ENCODE measurements at places on chromosomes 12 and 14.

- DNase-seq, result no peak
Measured at GRCh38 chr14:97442363-97442762, 645.2 kb downstream of the VRK1 start.

- DNase-seq, result no peak
Measured at GRCh38 chr12:95759718-95760117, 30.8 kb downstream of the NTN4 start.

- no peak for DNase-seq
Measured at GRCh38 chr12:114847441-114848035, 163.6 kb upstream of the TBX3 start.

- DNase-seq, result no peak
Measured at GRCh38 chr14:82655770-82656169, 1122.1 kb upstream of the SEL1L start.

GRCh38 chr14:45198551-45198950, 54.5 kb downstream of the MIS18BP1 start:
- no peak for DNase-seq

- DNase-seq, result peak; percentile 71
Measured at GRCh38 chr12:77724367-77724957, 106.2 kb upstream of the NAV3 start.

DNA sequence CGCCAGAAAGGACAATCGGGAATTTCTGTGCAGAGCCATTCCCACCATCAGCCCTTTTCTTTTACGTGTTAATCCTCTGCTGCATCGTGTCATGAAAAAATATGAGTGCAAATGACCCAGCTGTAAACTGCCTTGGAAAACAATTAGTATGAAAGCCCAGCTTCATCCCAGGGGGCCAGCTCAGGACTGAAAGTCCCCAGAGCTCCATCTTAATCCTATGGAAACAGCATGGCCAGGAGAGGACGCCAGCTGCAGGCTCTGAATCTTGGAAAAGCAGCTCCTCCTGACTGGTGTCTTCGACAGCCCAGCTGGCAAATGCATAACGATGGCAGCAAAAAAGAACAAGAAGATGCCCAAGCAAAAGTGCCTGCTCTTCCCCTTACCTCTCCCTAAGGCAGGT, 191.5 kb downstream of the NTF3 start:
- DNase-seq, result no peak

DNA sequence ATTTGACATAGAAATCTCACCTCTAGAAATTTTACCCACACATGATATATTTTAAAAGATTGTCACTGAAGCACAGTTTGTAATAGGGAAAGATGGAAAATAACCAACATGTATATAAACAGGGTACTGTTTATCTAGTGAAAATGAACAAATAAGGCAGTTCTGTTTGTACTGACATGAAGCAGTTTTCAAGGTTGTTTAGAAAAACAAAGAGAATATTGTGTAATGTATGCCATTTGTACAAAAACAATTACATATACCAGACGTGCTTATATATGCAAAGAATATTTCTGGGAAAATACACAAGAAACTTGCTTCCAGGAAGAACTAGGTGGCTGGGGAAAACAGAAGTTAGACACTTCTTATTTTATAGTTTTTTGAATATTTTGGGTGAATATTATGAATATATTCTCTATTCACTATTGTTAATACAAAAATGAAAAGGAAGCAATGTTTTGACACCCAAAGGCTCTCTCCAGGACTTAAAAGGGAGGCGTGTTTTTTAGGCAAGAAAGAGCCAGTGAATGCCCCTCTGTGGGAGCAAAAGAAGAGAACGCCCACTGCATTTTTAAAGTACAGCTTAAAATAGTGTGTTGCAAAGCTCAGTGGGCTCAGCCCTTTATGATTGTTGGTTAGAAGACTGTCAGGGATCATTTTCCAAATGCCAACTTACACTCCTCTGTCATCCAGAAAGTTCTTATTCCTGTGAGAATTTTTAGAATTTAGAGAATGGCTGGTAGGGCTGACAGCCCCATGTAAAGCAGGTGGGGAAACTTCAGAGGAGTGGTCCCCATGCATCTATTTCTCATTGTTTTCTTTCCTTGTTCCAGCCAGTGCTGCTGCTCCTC, 59.6 kb upstream of the FERMT2 start:
- DNase-seq, result no peak

DNA sequence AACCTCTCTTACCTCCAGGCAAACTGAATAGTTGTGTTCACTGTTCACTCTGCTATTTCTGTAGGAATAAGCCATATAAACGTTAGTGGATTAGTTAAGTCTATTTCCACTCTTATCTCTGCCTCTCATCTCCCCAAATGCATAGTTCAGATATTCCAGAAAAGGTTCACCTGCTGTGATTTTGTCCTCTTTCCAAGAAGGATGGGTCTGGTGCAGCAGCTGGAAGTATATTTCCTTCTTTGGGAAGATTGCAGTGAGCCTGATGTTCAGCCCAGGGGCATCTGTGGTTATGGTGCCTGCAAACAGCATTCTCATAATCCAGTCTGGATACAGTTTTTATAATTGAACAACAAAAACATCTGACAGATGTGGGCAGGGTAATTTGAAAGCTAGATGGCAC, 97.7 kb downstream of the TPH2 start:
- DNase-seq, result no peak

- DNase-seq, result peak; percentile 22
Measured at GRCh38 chr14:65156568-65157366, 54.5 kb upstream of the MAX start.

- no peak for DNase-seq
Measured at GRCh38 chr12:57165741-57166140, 18.3 kb upstream of the LRP1-AS start.

DNA sequence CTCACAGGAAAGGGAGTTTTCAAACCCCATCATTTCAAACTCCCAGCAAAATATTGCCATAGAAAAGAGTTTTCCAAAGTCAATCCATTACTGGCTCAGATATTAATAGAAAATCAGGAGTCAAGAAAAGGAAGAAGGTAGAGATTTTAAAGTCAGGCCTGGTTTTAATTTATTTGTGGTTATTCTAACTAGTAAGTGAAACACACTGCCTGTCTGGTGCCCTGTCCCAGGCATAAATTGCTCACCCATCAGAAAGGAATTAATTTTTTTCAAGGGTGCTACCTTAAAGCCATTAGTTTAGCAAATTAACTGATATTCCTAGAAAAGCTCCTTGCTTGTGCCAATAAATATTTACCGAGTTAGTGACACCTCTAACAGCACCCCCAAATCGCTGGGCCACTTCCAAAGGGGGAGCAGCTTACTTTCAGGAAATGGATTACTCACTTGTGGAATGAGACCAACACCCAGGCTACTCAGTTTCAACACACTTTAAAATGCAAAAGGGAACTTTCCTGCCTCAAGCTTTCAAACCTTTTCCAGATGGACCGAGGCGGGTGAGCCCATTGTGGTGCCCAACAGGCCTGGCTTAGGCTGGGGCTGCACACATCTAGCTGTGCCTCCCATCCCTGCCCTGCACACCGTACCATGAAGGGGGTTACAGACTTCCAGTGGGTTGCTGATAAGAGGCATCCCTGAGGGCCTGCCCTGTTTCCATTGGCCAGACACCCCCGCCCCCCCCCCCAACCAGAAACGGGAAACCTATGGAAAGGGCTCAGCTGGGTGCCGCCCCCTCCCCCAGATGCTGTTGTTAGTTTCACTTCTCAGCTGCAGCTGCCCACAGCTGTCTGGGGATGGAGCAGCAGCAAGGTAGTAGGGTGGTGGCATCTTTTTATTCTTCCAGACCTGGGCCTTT, 117.2 kb downstream of the SAMD4A start:
- no peak for DNase-seq

- no peak for DNase-seq
Measured at GRCh38 chr12:70507442-70507841, 129.8 kb downstream of the PTPRB start.

GRCh38 chr14:63867933-63868921, 15.4 kb downstream of the SYNE2 start:
- no peak for DNase-seq

- DNase-seq, result no peak
Measured at GRCh38 chr12:3728686-3729085, 24.2 kb downstream of the CRACR2A start.

DNA sequence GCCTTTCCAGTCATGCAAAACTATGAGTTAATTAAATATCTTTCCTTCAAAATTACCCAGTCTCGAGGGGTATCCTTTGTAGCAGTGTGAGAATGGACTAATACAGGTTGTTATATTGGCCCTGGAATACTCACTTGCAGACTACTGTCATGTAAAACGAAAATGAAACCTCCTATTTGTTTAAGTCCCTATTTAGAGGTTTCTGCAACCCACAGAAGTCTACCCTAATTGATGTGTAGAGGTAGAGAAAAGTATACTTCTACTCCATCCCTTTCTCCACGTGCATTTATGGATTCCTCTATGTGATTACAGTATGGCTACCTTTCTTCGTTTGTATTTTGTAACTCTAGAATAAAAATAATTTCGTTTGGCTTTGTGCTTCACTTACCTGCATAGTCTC, 371.1 kb downstream of the FSCB start:
- no peak for DNase-seq

GRCh38 chr14:58665773-58666500, 28.2 kb downstream of the DACT1 start:
- DNase-seq, result no peak

DNA sequence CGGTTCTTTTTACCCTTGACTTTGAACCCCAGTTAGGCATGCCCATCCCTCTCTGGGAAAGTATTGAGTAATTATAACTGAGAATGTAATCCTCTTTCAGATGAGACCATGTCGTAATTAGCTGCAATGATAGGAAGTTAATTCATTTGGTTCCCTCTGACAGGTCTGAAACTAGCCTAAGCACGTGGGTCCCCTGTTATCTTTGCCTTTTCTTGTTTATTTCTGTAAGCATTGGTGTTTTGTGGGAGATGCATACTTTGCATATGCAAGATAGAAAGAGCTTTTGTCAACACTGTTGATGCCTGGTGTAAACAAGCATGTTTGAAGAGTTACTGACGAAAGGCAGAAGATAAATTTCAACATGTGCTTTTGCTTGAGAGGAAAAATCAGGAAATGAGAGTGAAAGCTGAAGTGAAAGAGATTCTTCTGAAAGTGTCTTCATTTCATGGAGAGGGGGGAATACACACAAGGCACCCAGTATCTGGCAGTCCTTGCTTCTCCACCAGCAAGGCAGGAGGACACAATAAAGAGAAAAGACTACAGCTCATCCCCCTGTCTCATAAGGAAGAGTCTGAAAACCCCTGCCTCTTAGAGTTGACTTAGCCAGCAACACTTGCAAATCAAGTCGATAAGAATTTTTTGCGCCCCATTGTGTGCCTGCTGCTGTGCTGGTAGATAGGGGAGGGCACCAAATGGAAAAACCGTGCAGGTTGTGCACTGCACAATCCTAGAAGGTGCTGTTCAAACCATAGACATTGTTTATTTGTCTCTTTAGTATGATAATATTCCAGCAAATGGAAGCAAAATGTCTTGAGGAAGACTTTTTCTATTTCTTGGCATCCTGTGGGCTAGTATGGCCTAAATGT, 77.8 kb downstream of the SLC24A4 start:
- DNase-seq, result no peak

- DNase-seq, result peak; percentile 80
Measured at GRCh38 chr12:27595231-27595642, 71.2 kb downstream of the PPFIBP1 start.

DNA sequence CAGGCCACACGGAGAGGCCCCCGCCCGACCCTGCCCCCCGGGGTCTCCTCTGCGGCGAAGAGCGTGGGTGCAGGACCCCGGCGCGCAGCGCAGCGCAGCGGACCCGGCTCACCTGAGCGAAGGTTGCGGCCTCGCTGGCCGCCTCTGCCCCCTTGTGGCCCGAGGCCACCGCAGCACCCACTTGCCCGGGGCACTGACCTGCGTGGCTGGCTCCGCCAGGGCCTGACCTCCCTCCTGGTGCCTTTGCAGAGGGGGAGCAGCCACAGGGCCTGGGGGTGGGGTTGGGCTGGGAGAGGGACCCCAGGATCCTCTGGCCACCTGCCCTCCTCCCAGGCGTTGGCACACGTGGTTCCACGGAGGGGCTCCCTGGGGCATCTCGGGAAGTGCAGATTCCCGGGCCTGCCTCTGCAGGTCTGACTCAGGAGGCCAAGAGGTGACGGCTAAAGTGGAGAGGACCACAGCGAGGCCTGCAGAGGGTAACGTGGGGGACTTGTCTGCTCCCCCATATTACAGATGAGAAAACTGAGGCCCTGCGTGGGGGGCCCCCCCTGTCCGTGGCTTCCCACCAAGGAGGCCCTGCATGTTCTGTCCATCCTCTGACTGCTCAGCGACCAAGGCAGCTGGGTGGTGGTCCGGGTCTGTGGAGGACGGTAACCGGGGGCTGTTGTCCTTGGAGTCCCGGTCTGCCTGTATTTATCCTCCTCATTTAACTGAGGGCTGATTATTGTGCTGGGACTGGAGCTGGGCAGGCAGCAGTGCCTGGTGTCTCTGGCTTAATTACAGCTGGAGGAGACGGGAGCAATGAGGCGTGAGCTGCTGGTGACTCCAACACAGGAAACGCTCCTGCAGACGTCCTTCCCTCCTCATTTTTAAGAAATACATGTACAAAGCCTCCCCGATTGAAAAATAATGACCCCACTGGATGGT, 67.9 kb upstream of the BEGAIN start:
- DNase-seq, result no peak

Measured in NCI-H446 (cell line).